ENCODE measurements at places on chromosomes 3 and 15. TPM values are rescaled to one million over a fixed set of nuclear protein-coding genes. Genes with fewer than 3 reads are reported as not detected.

- no peaks in the 10 kb centered on the region for H3K27me3 ChIP-seq
- no peaks in the 10 kb centered on the region for H3K36me3 ChIP-seq
- peaks cover 18% of the 10 kb centered on the region for H3K4me1 ChIP-seq
- no peak overlapping the region for H3K4me3 ChIP-seq
- H3K27ac ChIP-seq, result peak overlapping the region; percentile 10
These were observed 234.8 kb downstream of the NR2F2 start for GRCh38 chr15:96565266-96565665.

DNA sequence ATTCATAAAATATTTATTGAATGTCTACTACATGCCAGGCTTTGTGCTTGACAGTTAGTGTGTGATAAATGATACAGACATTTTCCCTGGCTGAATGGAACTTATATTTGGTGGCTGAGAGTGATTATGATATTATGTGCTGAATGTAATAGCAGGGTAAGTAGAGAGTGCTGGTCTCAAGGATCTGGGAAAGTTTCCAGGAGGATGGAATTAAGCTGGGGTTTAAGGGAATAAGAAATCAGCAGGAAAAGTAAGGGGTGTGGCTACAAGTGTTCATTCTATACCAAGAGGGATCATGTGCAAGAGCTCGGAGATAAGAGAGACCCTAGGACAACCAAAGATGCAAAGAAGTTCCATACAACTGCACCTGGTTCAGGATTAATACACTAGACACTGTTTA is 500.1 kb upstream of the CFAP20DC start:
- peaks cover 12% of the 10 kb centered on the region for H3K4me1 ChIP-seq
- DNase-seq, result no peak
- no peaks in the 10 kb centered on the region for H3K27me3 ChIP-seq
- H3K36me3 ChIP-seq, result no peaks in the 10 kb centered on the region

DNA sequence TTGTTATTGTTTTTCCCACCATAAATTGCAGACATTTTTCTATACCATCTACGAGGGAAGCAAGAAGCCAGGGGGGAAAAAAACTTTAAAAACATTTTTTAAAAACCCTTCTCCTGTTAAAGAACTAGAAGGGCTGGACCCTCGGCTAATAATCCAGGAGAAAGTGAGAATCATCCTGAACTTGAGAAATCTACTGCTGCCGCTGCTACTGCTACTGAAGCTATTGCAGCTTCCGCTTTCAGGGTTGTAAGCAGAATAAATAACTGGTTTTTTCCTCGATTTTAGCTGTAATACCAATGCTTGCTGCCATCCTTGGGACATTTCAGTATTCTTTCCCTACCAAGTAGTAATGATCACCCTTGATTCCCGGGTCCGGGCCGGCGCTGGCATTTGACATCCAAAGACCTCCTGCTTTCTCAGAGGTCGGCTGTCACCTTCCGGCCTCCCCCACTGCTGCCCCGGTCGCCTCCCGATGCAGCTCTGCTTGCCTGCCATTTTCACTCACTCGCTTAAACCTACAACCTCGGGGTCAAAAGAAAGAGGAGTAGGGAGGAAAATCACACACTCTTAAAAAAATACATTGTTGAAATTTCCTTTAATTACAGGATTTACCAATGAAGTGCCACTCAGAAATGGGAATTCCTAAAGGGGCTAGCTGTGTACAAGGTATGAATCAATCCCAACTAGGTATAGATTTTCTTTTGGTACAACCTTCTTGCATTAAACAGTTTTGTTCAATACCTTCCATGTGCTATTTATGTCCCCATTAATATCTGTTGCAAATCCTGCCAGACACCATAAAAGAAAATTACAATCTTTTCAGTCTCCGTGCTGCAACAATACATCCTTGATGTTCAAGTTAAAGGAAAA is 674 bp upstream of the MECOM start:
- no peak for DNase-seq
- no peaks in the 10 kb centered on the region for H3K36me3 ChIP-seq
- H3K27me3 ChIP-seq, result peaks cover 29% of the 10 kb centered on the region
- H3K27ac ChIP-seq, result no peak overlapping the region

SPINK8 gene
- total RNA-seq, result not detected

- no peak for DNase-seq
- no peaks in the 10 kb centered on the region for H3K4me1 ChIP-seq
- H3K27ac ChIP-seq, result no peak overlapping the region
- H3K36me3 ChIP-seq, result no peaks in the 10 kb centered on the region
- H3K27me3 ChIP-seq, result peaks cover 81% of the 10 kb centered on the region
These were observed 1.4 kb upstream of the HCN4 start for GRCh38 chr15:73370151-73370550.

TMEM42 gene
- total RNA-seq, result 27.8 TPM

- H3K4me1 ChIP-seq, result peaks cover 12% of the 10 kb centered on the region
- H3K4me3 ChIP-seq, result no peak overlapping the region
- H3K27ac ChIP-seq, result no peak overlapping the region
- no peak for DNase-seq
- H3K27me3 ChIP-seq, result no peaks in the 10 kb centered on the region
These were observed 97.0 kb downstream of the HHLA2 start for GRCh38 chr3:108393128-108393900.

DNA sequence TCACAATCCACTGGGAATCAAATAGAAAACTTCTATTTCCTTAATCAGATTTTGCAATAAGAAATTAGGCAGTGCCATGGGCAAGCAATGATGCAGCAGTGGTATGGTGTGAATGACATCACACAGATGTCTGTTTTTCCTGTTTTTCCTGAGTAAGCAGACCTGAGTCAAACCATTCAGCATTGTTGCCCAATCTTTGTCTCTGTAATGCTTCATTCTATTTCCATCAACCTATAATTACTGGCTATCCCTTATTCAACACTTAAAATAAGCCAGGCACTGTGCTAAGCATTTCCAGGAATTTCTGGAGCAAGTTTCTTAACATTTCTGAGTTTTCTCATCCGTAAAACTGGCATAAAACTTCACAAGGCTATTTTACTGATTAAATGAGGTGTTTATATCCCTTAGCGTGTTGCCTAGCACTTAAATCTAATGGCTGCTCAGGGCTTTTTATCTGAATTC is 11.3 kb upstream of the OXSR1 start:
- H3K27ac ChIP-seq, result peak overlapping the region; percentile 74
- peaks cover 23% of the 10 kb centered on the region for H3K4me1 ChIP-seq

CADM2 gene
- total RNA-seq, result not detected

DNA sequence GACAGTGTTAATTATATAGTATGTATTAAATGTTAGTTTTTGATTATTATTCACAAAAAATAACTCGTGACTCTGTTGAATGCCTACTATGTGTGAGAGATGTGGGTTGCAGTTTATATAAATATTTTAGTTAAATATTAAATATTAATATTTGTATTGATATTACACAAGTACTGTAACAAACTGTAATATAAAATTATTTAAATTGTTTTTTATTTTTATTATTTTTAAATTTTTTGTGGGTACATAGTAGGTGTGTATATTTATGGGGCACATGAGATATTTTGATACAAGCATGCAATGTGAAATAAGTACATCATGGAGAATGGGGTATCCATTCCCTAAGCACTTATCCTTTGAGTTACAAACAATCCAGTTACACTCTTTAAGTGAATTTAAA is 196.1 kb upstream of the ZNF717 start:
- no peaks in the 10 kb centered on the region for H3K36me3 ChIP-seq
- no peak overlapping the region for H3K4me3 ChIP-seq
- H3K27ac ChIP-seq, result no peak overlapping the region
- DNase-seq, result no peak
- peaks cover 22% of the 10 kb centered on the region for H3K27me3 ChIP-seq
- no peaks in the 10 kb centered on the region for H3K4me1 ChIP-seq

GRCh38 chr15:39898317-39898716 is 21.7 kb downstream of the GPR176 start:
- DNase-seq, result no peak
- H3K36me3 ChIP-seq, result no peaks in the 10 kb centered on the region
- H3K27ac ChIP-seq, result no peak overlapping the region
- no peaks in the 10 kb centered on the region for H3K4me1 ChIP-seq

GOLGA6B gene
- not detected for total RNA-seq

- no peaks in the 10 kb centered on the region for H3K27me3 ChIP-seq
- no peaks in the 10 kb centered on the region for H3K4me1 ChIP-seq
- H3K4me3 ChIP-seq, result no peak overlapping the region
- H3K27ac ChIP-seq, result no peak overlapping the region
- peaks cover 10% of the 10 kb centered on the region for H3K36me3 ChIP-seq
These were observed 38.4 kb downstream of the ABHD17C start for GRCh38 chr15:80733460-80733859.

ADAMTSL3 gene
- total RNA-seq, result 1.2 TPM

MORC1 gene
- not detected for total RNA-seq

GRCh38 chr3:140441006-140441405 is 236.9 kb upstream of the TRIM42 start:
- H3K36me3 ChIP-seq, result no peaks in the 10 kb centered on the region
- DNase-seq, result peak; percentile 77
- peaks cover 17% of the 10 kb centered on the region for H3K4me1 ChIP-seq
- no peaks in the 10 kb centered on the region for H3K27me3 ChIP-seq

TMCO5A gene
- total RNA-seq, result not detected

CD86 gene
- total RNA-seq, result not detected

ANKUB1 gene
- not detected for total RNA-seq

DNA sequence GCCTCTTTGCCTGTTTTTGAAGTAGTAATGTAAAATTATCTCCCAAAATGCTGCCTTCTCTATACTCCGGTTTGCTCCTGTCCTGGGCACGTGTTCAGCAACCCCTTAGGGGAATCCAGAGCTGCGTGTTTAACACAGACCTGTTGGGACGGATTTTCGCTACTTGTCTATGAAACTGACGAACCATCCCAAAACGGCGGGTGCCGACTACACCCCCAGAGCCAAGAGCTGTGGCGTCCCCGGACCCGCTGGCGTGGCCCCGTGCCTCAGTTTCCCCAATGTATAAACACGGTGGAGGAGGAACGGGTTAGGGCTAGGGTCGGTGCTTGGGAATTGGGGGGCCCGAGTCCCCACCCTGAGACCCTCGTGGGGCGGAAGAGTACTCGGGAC is 473 bp downstream of the FHIT start:
- peak overlapping the region; percentile 95 for H3K4me3 ChIP-seq
- H3K27me3 ChIP-seq, result no peaks in the 10 kb centered on the region
- no peaks in the 10 kb centered on the region for H3K36me3 ChIP-seq
- DNase-seq, result peak; percentile 71
- H3K27ac ChIP-seq, result peak overlapping the region; percentile 95
- H3K4me1 ChIP-seq, result peaks cover 19% of the 10 kb centered on the region

GRCh38 chr15:73845507-73845906 is 27.9 kb upstream of the TBC1D21 start:
- H3K36me3 ChIP-seq, result no peaks in the 10 kb centered on the region
- peaks cover 69% of the 10 kb centered on the region for H3K27me3 ChIP-seq
- no peak overlapping the region for H3K4me3 ChIP-seq

DNA sequence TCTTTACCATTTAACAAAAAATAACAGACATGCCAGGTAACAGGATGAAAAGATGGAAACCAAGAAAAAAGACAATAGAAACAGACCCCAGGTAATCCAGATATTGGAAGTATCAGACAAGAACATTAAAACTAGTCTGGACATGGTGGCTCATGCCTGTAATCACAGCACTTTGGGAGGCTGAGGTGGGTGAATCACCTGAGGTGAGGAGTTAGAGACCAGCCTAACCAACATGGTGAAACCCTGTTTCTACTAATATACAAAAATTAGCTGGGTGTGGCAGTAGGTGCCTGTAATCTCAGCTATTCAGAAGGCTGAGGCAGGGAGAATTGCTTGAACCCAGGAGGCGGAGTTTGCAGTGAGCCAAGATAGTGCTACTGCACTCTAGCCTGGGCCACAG is 40.6 kb downstream of the ACAD9 start:
- no peaks in the 10 kb centered on the region for H3K4me1 ChIP-seq
- H3K36me3 ChIP-seq, result peaks cover 33% of the 10 kb centered on the region
- no peaks in the 10 kb centered on the region for H3K27me3 ChIP-seq
- DNase-seq, result no peak
- H3K4me3 ChIP-seq, result no peak overlapping the region

SPATA12 gene
- total RNA-seq, result 0.12 TPM

DNA sequence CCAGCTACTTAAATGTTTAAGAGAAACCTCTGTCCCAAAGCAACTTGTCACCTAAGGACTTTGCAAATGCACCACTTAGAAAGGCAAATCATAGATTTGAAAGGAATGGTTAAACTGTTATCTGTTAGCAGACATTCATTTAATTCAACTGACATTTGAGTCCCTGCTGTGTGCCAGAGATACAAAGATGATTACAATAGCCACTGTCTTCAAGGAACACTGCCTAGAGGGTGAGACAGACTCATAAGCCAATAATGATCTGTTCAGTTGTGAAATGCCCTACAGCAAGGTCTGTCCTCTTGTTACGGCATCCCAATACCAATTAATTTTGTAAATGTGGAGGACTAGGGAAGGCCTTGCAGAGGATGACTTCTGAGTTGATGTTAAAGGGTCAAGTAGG is 113.1 kb downstream of the ATG7 start:
- peaks cover 16% of the 10 kb centered on the region for H3K4me1 ChIP-seq
- no peaks in the 10 kb centered on the region for H3K27me3 ChIP-seq
- no peak overlapping the region for H3K4me3 ChIP-seq
- no peak overlapping the region for H3K27ac ChIP-seq
- DNase-seq, result peak; percentile 53
- H3K36me3 ChIP-seq, result peaks cover 9% of the 10 kb centered on the region

GRCh38 chr3:37987751-37988179 is 2.8 kb upstream of the VILL start:
- no peaks in the 10 kb centered on the region for H3K27me3 ChIP-seq
- no peak overlapping the region for H3K27ac ChIP-seq
- H3K4me1 ChIP-seq, result peaks cover 8% of the 10 kb centered on the region

STAC gene
- total RNA-seq, result 1.2 TPM

RFX7 gene
- 29.8 TPM for total RNA-seq

CALML4 gene
- total RNA-seq, result 2.3 TPM

DNA sequence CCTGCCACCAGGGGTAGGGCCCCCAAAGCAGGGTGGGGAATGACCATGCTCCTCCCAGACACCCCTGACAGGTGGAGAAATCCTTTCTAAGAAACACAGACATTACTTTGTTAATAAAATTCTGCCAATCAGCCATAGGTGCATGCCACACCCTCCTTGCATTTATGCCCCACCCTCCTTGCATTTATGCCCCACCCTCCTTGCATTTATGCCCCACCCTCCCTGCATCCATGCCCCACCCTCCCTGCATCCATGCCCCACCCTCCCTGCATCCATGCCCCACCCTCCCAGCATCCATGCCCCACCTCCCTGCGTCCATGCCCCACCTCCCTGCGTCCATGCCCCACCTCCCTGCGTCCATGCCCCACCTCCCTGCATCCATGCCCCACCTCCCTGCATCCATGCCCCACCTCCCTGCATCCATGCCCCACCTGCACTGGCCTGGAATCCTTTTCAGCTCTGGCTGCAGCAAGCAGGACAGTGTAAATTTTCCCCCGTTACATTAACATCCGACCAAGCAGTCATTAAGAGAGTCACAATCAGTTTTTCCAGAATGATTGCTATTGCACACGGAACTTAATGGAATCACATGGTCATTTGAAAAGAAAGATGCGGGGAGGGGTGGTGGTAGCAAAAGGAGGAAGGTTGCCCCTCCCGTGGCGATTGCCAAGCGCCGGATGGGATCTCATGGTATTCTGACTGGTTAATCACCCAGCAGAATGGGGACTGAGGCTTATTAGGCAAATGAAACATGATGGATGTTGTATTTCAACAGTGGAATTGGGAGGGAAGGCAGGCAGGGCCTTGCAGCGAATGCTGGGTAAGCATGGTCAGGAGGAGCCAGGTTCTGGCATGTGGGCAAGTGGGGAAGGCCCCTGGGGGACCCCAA is 91.2 kb downstream of the TLE3 start:
- H3K4me1 ChIP-seq, result no peaks in the 10 kb centered on the region
- no peaks in the 10 kb centered on the region for H3K36me3 ChIP-seq
- DNase-seq, result no peak
- H3K27ac ChIP-seq, result no peak overlapping the region
- H3K4me3 ChIP-seq, result no peak overlapping the region

GRCh38 chr3:4083225-4084015 is 219.7 kb upstream of the SETMAR start:
- no peak overlapping the region for H3K4me3 ChIP-seq
- no peaks in the 10 kb centered on the region for H3K4me1 ChIP-seq
- DNase-seq, result no peak
